NCI-H2227 treated with DMSO at 0.1 percent for 48 hours (cell line): ENCODE measurements at places on chromosomes 2 and 18.

DNA sequence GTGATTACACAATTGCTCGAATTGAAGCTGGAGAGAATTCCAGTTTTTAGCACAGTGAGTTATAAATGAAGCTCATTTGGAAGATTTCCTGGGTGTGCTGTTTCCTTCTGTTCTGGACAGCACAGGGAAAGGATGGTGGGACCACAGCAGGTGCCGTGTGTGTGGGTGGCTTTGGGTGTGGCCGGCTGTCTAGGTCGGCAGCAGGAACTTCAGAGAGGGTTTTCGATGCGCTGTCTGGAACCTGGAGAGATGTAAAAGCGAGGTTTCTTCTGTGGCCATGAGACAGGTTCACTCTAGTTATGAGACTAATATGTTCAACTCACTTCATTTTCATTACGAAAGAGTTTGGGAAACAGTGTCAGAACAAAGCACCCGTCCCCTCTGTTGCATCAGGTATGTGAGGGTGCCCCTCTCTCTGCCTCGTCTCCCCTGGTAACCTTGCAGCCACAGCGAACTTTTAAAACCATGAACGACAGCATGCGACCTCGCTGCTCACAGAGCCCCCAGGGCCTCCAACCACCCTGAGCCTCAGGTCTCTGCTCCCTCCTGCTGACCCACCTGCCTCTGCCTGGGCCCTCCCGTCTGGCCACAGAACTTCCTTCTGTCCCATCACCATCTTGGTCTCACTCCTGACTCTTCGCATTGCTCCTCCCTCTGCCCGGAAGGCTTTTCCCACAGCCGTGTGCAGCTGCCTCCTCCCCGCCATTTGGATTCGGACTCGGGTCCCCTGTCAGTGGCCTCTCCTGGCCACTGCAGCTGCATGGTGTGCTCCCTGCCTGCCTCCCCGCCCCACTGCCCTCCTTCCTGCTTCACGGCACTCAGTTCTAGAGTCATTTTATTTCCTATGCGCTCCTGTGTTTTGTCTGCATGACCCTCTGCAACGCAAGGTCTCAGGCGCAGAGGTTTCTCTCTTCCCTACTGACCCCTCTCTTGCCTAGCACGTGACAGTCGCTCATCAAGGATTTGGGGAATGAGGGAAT lies 151.2 kb downstream of the NDUFA10 start:
- no peak for DNase-seq

DNA sequence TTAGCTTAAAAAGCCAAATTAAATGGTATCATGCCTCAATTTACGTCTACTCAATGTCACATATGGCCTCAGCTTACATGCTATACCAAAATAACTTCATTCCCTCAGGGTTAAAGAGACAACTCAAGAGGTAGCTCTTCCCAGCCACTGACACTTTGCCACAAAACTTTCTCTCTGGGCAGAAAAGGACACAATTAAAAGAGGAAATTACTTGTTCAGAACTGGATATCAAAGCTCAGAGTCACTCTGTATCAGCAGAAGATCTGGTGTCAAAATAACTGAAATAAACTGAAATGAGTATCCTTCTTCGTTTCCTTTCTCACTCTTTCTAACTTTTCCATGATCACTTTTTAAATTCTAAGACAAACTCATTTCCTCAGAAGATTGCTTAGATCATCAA lies 108.7 kb downstream of the ZNF521 start:
- no peak for DNase-seq

DNA sequence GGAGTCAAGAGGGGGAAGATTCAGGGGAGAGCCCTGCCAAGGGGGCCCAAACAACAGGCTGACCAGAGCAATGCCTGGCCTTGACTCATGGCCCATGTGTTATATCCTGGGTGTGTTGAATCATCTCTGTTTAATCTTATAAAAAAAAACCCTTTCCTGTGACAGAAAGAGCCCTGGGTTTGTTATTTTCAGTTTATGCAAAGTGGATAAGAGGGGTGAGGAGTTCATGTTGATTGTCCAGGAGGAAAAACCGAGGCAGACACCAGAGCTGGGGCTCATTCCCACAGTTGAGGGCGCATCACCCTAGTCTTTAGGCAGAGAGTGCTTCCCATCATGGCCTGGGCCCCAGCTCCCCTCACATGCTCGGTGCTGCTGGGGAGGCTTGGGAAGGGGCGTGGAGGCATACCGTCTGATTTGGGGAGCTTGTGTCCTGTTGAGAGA lies 30.9 kb upstream of the IL37 start:
- DNase-seq = no peak

DNA sequence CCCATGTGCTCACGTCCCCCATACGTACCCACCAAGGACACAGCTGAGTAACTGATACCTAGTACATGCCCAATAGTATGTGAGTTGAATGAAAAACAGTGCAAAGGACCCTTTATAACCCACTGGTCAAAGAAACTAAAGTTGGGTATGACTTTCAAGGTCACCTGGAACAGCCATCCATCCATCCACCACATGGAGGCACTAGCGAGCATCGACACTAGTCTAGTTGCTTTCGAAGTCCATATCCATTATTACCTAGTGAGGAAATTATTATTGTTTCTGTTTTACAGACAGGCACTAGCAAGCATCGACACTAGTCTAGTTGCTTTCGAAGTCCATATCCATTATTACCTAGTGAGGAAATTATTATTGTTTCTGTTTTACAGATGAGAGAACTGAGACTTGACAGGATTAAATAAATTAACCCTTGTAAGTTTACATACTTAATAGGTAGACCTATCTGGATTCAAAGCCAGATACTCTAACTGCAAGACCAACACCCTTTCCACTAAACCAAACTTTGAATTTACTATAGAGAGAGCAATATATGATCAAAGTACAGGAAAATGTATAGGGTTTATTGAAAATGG lies 233.7 kb downstream of the METTL4 start:
- no peak for DNase-seq

GRCh38 chr2:42951263-42951938 lies 159.0 kb upstream of the HAAO start:
- no peak for DNase-seq

GRCh38 chr18:52610451-52611115 lies 270.6 kb downstream of the DCC start:
- DNase-seq = no peak

DNA sequence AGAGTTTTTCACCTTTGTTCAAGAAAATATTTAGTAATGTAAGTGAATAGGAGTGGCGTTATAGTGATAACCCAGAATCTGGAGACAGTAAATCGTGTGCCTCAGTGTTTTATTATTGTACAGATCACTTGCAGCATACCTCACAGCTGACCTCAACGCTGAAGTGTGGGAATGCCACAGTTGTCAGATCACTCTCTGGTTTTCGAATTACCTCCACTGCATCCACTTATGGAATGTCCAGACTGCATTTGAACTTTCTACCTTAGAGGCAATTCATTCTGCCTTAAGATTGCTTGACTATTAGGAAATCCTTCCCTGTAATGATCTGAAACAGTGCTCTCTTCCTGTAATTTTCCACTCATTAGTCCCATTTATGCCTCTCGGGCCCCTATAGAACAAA lies 164.5 kb upstream of the ALPP start:
- DNase-seq = no peak

DNA sequence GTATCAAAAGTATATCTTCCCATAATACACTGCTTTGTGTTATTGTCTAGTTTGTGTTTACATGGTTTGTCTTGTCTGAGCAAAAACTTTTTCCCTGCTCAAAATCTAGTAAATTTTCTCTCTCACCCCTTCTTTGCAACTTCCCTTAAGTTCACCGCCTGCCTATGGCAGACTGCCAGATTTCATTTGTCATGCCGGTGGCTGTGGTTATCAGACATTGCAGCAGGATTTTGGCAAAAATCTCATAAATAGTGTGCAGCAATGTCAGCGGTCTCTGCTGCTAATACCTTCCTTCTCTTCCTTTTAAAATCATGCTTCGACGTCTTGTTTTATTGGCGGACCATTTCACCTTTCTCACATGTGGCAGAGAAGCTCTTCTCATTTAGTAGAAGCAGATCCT lies 45.6 kb upstream of the TMEM178A start:
- DNase-seq = no peak

DNA sequence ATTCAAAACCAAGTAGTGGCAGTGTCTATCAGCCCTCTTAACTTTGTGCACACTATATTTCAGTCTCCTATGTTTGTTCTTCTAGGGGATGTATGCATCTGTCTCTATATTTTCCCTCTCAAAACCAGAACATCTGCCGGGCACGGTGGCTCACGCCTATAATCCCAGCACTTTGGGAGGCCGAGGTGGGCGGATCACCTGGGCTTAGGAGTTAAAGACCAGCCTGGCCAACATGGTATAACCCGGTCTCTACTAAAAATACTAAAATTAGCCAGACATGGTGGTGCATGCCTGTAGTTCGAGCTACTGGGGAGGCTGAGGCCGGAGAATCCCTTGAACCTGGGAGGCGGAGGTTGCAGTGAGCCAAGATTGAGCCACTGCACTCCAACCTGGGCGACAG lies 9.9 kb upstream of the GAREM2 start:
- no peak for DNase-seq

- no peak for DNase-seq
These were observed 9.1 kb downstream of the SIX3 start for GRCh38 chr2:44950646-44951045.

- no peak for DNase-seq
These were observed at the start of gene NOSTRIN for GRCh38 chr2:168801961-168802858. NOSTRIN (plus strand) TSS chr2:168802637; CDS start chr2:168802647, 10 bp downstream.

DNA sequence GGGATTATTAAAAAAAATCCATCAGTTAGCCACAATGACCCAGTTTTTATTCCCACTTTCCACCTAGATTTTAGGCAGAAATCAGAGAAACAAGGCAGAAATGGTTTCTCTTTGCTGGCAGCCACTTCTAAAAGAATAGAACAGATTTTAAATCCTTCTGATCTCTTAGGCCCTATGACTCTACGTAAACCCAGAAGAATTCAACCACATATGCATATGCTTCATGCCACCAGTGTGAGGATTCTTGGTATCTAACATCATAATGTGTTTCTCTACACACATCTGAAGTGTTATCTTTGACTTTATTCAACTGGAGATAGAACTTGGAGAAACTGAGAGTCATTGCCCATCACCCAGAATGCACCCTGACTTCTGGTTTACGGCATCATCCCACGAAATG lies 128.7 kb upstream of the TANK start:
- DNase-seq = no peak

- DNase-seq = no peak
These were observed 10.4 kb downstream of the DNAJC10 start for GRCh38 chr2:182726473-182726872.

GRCh38 chr2:54656863-54657262 lies 66.6 kb upstream of the EML6 start:
- DNase-seq = no peak

DNA sequence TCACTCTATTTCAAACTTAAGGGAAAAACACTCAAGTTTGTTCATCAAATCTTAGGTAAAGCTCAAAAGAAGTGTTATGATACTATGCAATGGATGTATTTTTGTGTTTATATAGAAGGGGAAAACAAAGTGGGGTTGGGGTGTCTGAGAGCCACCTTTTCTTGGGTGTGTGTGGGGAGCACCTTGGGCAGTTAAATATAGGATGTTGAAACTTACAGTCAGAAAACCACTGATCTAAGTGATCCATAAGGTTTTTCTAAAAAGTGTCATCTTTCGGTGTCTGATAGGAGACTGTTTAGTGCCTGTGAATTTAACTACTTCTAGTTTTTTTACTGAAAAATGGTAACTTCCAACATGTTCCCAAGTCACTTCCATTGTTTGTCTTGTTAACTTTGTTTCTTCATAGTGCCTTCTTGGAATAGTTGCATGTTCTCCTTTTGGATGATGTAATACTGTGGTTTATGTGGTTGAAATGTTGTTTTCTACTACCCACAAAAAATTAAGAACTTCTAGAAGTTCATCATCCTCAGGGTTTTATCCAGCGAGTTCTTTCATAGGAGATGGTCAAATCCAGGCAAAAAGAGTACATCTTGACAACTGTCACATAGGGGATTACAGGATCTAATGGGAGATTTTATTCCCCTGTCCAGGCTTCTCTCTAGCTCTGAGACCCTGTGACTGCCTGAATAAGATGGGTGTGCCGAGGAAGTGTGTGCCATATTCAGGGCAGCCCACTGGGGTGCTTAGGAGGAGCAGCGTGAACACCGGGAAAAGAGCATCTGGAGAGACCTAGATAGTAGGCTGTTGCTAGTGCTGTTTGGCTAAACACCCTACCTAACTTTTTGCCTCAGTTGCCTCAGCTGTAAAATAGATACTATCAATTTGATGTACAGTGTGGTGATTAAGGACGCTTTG lies 46.2 kb downstream of the CAB39 start:
- no peak for DNase-seq

DNA sequence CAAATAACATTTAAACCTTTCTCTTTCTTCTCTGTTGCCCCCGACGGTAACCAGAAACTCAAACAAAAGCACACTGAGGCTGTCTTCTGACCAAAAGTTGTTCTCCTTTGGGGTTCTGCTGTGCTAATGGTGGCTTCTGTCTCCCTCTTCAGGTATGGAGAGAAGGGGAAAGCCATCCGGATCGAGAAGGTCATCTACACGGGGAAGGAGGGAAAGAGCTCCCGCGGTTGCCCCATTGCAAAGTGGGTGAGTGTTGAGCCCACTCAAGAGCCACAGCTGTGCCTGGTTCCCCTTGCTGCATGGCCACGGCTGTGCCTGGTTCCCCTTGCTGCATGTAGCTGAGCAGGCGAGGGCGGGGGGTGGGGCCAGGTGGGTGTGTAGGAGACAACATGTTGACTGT lies 67.4 kb downstream of the BOLA3 start:
- no peak for DNase-seq

- DNase-seq = no peak
These were observed 440.4 kb upstream of the CDH20 start for GRCh38 chr18:60892855-60893254.

- DNase-seq = no peak
These were observed 37.0 kb upstream of the TMEM18 start for GRCh38 chr2:714005-714741.

GRCh38 chr18:41761333-41762018 lies 193.6 kb upstream of the PIK3C3 start:
- DNase-seq = peak; percentile 33

DNA sequence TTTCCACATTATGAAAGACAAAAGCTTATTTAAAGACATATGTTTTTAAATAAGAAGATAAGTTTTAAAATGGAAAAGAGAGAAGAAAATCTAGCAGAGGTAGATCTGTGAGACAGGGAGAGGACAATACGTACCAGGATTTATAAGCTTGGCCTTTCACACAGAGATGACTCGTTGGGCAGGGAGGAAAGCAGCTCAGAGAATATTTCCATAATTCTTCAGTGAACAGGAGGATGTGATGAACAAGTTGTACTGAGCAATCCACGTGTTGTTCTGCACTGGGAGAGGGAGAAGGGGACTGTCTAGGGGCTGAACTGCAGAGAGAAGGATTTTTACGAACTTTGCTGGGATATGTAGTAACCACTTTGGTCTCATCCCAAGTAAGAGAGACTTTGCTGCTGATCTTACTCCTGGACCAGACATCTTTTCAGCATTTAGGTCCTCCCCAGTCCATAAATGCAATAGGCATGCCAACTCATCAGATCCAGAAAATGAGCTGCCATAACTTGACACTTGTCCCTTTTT lies 162.5 kb upstream of the SETBP1 start:
- no peak for DNase-seq
